ENCODE measurements at places on chromosomes 6 and 20.

DNA sequence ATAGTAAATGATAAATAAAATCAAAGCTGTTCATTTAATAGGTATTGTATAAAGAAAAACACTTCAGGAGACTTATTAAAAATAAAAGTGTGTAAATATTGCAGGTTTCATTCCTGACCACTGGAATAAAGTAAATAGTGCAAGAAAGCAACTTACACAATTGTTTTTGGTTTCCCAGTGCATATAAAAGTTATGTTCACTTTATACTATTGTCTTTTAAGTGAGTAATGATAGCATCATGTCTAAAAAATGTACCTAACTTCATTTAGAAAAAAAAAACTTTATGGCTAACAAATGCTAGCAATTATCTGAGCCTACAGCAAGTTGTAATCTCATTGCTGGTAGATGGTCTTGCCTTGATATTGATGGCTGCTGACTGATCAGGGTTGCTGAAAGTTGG, 726.6 kb upstream of the POU3F2 start:
- DNase-seq, result no peak

GRCh38 chr6:101443315-101443714, 49.8 kb downstream of the GRIK2 start:
- no peak for DNase-seq

DNA sequence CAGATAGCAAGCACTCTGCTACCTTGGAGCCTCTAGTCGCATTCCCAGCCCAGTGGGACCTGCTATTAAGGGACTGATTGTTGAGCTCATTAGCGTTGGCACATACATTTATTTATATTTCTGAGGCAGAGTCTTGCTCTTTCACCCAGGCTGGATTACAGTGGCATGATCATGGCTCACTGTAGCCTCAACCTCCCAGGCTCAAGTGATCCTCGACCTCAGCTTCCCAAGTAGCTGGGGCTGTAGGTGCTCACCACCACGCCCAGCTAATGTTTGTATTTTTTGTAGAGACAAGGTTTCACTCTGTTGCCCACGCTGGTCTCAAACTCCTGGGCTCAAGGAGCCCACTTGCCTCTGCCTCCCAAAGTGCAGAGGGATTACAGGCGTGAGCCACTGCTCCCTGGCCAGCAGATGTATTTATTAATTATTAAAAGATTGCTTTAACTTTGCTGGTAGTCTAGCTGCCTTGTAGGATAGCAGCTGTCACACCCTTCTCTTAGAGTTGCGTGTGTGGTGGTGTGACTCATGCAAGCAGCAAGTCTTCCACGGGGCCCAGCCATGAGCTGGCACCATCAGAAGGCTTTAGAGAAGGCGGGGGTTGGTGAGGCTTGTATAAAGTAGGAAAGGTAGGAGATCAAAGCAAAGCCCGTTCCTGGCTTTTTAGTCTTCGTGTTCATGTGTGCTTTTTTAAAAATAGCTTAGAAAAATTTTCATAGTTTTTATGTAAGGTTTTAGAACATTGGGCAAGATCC, 16.5 kb downstream of the ACTR5 start:
- no peak for DNase-seq

DNA sequence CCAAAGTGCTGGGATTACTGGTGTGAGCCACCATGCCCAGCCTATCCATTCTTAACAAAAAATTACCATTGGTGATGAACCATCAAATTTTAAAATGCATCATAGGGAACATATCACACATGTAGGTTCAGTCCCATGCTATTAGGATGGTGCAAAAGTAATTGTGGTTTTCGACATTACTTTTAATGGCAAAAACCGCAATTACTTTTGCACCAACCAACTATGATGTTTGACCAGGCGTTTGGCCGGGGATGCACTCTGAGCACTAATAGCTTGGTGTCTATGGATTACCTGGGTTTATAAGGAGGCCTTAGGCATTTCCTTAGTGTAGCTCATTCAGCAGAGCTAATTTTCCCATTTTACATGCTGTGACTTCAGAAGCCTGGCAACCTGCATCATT, 246.5 kb upstream of the SUPT3H start:
- DNase-seq, result no peak

DNA sequence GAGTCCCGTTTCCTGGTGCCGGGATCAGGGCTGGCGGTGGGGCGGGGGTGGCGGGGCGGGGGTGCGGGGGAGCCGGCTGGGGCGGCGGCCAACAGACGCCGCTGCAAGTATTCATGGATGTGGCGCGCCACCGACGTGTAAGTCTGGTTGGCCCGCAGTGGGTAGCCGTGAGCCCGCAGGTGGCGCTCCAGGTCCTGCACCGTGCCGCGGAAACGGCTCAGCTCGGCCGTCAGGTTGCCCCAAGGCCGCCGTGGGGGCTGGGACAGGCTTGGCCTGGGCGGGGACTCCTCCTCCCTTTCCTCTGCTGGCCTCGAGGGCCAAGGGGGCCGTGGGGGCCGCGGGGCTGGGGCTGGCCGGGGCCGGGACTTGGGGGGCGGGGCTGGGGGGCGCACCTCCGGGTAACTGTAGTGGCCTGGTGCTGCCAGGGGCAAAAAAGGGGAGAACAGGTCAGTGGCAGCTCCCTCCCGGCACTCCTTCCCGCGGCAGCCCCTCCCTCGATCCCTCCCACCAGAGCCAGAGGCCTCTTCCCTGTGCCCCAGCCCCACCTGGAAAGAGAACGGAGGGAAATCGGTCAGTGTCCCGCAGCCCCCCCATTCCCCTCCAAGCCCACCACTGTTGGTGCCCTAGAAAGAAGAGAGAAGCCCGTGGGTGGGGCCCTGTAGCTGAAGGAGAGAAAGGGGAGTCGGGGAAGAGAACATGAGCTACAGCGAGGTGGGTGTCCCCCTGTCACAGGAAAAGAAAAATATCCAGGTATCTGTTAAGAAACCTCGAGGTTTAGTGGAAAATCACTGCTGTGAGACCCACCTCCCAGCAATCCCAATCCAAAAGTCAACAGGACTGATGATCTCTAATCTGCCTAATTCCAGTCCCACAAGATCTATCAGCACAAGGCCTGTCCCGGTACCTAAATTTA, 21.3 kb downstream of the TNXB start:
- DNase-seq, result peak; percentile 72

- DNase-seq, result no peak
Measured at GRCh38 chr6:95690328-95690727, 113.0 kb downstream of the MANEA start.

- no peak for DNase-seq
Measured at GRCh38 chr6:162343936-162344645, 383.5 kb downstream of the PRKN start.

DNA sequence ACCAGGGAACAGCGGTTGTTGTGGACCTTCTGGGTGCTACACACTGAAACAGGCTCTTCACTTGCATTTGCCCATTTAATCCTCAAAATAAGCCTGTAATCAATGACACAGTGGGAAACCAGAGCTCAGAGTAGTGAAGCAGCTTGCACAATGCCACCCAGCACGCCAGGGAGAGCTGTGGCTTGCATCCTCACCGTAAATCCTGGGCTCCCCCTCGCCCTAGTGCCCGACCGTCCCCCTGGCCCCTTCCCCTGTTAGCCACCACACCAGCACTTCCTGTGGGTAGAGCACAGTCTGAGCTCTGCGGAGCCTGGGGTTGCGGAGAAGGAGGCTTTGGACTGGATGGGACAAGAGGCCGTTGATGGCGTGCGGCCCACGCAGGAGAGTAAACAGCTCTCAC, 14.5 kb downstream of the VSTM2L start:
- no peak for DNase-seq

DNA sequence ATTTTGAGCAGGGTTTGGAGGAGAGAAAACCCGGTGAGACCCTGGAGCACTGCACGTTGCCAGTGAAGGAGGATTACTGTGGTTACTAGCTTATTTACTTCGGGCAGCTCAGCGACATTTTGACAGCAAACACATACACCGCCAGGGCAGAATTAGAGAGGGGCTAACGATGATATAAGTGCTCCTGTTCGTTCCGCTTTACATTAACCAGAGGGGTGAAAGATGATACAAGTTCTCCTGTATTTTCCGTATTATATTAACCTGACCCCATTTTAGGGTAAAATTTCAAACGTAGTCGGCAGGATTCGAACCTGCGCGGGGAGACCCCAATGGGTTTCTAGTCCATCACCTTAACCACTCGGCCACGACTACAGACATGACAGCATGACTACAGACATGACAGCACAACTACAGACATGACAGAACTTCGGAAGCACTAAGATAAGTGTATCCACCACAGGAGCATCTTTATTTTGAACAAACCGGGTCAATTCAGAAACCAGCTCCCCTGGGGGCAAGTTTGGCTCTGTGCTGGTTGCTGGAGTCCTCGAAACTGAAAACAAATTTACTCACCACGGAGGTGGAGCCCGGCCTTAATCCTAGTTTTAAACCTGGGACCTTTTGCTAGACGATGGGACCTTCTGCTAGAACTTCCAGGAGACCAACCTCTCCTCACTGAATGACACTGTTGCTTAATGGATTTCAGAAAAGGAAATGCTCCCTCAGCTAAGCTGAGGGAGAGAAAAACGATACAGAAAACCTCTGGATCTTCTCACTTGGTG, 80.4 kb upstream of the ZNF184 start:
- DNase-seq, result peak; percentile 57
